ENCODE measurements at places on chromosomes 12 and 14.

GRCh38 chr12:11662369-11662768 is 12.9 kb downstream of the ETV6 start:
- DNase-seq = no peak

DNA sequence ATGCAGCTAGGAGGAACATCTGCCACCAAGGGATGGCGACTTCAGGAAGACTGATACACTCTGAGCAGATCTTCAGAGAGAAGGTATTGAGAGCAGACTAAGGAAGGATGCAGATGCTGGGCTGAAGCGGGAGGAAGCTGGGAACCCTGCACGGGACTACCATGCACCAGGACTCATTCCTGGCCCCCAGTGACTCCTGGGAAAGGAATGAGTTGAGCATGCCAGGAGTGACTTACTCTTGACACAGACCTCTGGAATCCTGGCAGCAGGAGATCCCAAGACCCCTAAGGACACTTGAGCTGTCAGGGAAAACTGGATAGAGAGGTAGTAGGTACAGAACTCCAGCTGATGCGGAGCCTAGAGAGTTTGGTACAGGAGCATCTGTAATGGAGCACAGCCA is 336.1 kb downstream of the RPS29 start:
- no peak for DNase-seq

DNA sequence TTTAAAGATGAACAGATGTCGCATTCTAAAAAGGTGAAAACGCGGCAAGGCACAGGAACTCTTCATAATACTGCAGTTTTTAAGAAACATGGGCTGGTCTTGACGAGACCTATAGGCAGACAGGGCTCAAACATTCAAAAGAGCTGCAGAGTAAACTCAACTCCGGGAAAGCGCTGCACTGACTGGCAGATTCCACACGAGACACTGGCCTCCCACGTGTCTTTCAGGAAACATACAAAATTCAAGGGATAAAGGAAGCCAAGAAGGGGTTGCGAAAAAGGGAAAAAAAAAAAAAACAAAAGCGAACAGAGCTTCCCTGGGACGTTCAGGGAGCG is 614 bp upstream of the ARF6 start:
- DNase-seq = peak; percentile 87

GRCh38 chr14:95699412-95699811 is 13.2 kb downstream of the TCL1B start:
- no peak for DNase-seq

- DNase-seq = no peak
These were observed 5.6 kb downstream of the HIP1R start for GRCh38 chr12:122840580-122841513.

- DNase-seq = no peak
These were observed 371 bp upstream of the REM2 start for GRCh38 chr14:22882529-22883172.

- no peak for DNase-seq
These were observed 47.9 kb downstream of the GTF2A1 start for GRCh38 chr14:81172881-81173280.

GRCh38 chr12:78494911-78495310 is 369.7 kb upstream of the SYT1 start:
- DNase-seq = no peak

- no peak for DNase-seq
These were observed 415.4 kb downstream of the RAD51B start for GRCh38 chr14:68235011-68235410.

DNA sequence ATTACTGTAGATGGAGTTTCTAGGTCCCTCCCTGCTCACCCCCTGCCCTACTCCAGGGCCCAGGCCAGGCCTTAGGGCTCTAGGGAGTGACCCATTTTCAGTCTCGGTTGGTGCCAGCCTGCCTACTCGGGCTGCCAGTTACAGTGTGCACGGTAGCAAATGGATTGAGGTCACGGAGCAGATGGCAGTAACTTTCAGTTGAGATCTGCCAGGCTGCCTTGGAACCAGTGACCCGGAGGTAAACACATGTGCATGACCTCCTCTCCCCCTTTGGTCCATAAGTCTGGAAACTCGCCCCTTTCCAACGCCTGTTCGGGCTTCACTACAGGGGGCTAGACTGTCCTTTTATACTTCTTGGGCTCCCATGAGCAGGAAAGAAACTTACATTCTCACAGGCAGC is 139.7 kb upstream of the TBX3 start:
- no peak for DNase-seq

GRCh38 chr14:26741711-26742212 is 143.9 kb upstream of the NOVA1 start:
- no peak for DNase-seq

DNA sequence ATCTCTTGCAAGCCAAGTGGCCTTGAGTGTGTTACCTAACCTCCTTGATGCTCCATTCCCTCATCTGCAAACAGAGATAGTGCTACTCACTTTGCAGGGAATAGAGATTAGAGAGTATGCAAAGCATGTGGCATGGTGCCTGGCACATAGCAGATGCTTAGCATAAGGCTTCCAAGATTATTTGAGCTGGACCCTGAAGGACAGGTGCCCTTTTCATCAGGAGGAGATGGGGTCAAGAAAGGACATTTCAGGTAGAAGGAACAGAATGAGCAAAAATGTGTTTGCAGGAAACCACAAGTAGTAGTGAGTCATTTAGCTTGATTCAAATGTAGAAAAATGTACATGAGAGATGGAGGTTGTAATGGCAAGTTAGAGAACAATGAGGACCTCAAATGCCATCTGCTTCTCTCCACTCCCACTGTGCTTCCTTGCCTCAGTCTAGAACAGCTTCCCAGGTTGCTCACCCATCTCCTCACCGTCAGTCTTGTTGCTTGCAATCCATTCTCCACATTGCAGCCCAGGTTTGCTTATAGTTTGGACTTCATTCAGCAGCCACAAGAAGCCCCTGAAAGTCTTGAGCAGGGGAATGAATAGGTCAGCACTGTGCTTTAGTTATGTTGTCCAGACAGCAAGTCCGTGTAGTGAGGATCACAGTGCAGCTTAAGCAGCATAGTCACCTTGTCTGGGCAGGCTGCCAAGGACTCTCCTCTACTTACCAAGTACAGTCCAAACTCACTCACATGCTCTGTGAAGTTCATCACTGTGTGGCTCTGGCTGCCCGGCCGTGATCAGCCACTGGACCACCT is 536.3 kb upstream of the CCDC196 start:
- DNase-seq = peak; percentile 79

DNA sequence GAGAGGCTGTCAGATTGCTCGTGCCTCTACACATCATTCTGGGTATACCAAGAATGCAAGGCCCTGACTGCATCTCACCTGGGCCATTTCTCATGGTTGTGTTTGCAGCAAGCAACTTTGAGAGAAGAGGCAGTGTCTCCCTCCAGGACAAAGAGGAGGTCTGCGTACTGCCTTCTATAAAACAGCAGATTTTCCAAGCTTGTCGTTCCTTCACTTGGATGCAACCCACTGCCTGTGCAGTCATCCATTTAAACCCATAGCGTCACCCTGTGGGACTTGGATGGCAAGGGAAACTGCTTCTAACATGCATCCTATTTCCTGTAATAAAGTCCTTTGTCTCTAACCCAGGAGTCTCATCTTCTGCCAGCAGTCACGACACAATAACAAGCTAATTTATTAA is 1.3 kb downstream of the POMT2 start:
- no peak for DNase-seq

GRCh38 chr14:24259282-24260025 is 3.5 kb downstream of the TGM1 start:
- no peak for DNase-seq

DNA sequence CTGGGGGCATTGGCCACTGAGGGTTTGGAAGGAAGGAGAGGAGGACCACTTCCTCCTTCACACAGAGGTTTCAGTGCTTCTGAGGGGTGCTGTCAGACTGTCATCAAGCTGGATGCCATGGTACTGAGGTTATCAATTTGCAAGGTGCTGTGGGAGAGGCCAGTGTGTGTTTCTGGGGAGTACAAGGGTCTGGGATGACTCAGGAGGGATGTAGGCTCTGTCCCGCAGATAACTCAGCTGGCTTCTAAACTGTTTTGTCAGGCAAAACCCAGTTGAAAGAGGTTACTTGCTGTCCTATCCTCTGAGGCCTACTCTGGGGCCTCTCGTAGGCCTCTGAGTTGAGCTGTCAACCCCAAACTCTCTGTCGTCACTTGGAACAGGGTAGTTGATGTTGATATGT is 22.8 kb downstream of the ADCK1 start:
- DNase-seq = peak; percentile 79

- no peak for DNase-seq
These were observed 38.1 kb upstream of the JDP2 start for GRCh38 chr14:75389679-75390078.
